ENCODE measurements at places on chromosomes 2 and 18. TPM values are rescaled to one million over a fixed set of nuclear protein-coding genes. Genes with fewer than 3 reads are reported as not detected.

The DNAH7 gene
- total RNA-seq, result 1.9 TPM

The MAL gene
- 1.6 TPM for total RNA-seq

The FZD7 gene
- total RNA-seq, result 5.5 TPM

The HOXD13 gene
- 0.36 TPM for total RNA-seq

The SP140 gene
- 1.7 TPM for total RNA-seq

The MREG gene
- total RNA-seq, result 24.4 TPM

The DOK6 gene
- total RNA-seq, result not detected

The PLEKHH2 gene
- 2.7 TPM for total RNA-seq

The ALPP gene
- 14.4 TPM for total RNA-seq

The PRSS56 gene
- not detected for total RNA-seq

The C2orf76 gene
- total RNA-seq, result 10.2 TPM

The RTKN gene
- total RNA-seq, result 138 TPM

The HOXD1 gene
- not detected for total RNA-seq

All from PC-3 (cell line).